Cardiac fibroblast (primary cell): ENCODE measurements at places on chromosomes 16 and 17.

GRCh38 chr16:86133847-86134375 lies 234.9 kb downstream of the IRF8 start:
- DNase-seq: no peak

- DNase-seq: no peak
Observed at GRCh38 chr16:2508722-2509400, 4.9 kb upstream of the ATP6V0C start.

DNA sequence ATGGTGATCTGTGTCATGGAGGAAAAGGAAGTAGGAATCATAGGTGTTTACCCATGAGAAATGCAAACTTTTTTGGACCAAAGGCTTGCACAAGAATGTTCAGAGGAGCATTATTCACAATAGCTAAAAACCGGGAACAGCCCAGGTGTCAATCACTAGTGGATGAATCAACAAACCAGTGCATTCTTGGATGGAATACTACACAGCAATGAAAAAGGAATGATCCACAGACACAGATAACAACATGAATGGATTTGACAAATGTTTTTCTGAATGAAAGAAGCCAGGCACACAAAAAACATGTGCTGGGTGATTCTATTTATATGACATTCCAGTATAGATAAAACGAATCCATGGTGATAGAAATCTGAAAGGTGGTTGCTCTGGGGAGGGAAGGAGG lies 36.0 kb downstream of the WSCD1 start:
- no peak for DNase-seq

DNA sequence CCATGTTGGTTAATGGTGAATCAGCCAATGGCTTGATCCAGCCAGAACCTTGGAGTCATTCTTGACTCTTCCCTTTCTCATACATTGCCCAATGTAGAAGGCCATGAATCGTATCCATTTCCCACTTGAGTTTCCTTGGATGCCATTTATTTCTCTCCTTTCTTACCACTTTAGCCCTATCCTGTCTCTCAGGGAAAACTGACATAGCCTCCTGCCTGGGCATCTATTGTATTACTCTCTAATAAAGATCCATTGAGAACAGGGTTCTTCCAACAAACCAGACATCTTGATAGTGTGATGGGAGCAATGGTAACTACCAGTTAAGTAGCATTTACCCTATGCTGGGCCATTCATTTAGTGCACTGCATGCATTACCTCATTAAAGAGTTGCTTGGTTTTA lies 104.2 kb upstream of the CDH11 start:
- DNase-seq: no peak
